ENCODE measurements at places on chromosomes 3 and 15. TPM values are rescaled to one million over a fixed set of nuclear protein-coding genes. Genes with fewer than 3 reads are reported as not detected.

Gene UROC1
- total RNA-seq: not detected

Gene SOX14
- total RNA-seq: not detected

Gene TMC3
- total RNA-seq: not detected

Gene FRMD5
- total RNA-seq: 18.3 TPM

Gene PATL2
- 0.49 TPM for total RNA-seq

Gene ADGRG7
- not detected for total RNA-seq

Gene RASSF1
- 17.4 TPM for total RNA-seq

Gene TERC
- 6.0 TPM for total RNA-seq

Data from Panc1 (cell line).